NB4 (cell line): ENCODE measurements at places on chromosomes 6 and 20.

DNA sequence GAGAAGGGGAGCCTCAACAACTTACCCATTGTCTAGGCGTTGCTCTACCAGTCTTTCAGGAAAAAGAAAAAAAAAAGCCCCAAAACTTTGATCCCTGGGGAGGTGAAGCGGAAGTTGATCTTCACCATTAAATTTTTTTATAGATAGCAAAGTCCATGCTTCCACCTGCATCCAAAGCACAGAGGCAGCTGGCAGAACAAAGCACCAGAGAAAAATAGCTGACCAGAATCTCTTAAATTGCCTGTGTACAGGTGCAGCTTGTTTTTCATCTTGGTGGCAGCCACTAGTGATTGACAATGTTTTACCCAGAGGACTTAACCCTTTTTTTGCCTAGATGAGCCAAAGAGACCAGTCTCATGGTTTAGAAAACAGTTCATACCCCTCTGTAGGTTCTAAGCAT, 86.0 kb downstream of the MYB start:
- DNase-seq = peak; percentile 34

- no peak for DNase-seq
Measured at GRCh38 chr6:71393981-71394432, 105.4 kb downstream of the OGFRL1 start.

- no peak for DNase-seq
Measured at GRCh38 chr20:50746138-50746940, 15.0 kb downstream of the PARD6B start.

GRCh38 chr6:143961886-143962878, 45.9 kb downstream of the PLAGL1 start:
- no peak for DNase-seq

DNA sequence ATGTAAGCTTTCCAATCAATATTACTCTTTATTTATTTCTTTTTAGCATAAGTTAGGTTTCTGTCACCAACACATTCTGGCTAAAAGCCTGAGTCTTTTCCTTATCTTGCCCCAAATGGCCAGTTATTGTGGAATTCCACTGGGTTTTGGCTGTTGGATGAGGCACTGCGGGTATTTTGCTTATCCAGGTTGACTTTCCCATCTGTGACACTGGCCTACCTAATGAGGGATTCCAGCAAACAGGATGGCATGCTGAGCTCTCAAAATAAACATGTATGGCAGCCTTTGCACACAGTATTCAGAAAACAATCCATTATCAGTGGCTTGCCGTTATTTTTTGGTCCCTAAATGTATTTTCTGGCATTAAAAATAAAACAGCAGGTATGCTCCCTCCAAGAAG, 6.5 kb upstream of the RALGAPB start:
- no peak for DNase-seq

- DNase-seq = no peak
Measured at GRCh38 chr20:33320006-33320405, 37.0 kb downstream of the BPIFB1 start.

DNA sequence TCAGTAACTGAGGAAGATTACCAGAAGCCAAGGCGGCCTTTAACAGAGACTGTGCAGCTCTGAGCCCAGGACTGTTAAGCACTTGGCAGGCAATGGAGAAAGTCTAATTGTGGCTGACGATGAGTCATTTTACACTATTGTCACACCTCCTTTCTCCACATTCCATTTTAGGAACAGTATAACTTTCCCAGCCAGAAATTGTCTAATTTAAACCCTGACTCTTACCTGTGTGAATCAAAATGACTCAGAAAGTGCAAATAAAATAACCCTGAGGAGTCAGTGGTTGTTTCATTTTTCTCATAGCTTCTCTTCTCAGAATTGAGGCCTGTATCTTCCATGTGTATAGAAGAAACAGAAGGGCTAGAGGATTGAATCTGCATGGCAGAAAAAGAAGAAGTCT, 40.0 kb upstream of the OPN5 start:
- DNase-seq = no peak

- DNase-seq = peak; percentile 87
Measured at GRCh38 chr6:30508890-30509736, 19.8 kb downstream of the HLA-E start.

- no peak for DNase-seq
Measured at GRCh38 chr20:59223750-59224149, 60.1 kb downstream of the ZNF831 start.

- DNase-seq = no peak
Measured at GRCh38 chr6:54133186-54133585, 21.9 kb downstream of the MLIP start.
